Left renal pelvis (tissue), 4 donors: ENCODE measurements at places on chromosomes 7 and 10.

- DNase-seq, result no peak
Measured at GRCh38 chr10:122984708-122985107, 4.5 kb downstream of the PSTK start.

- no peak for DNase-seq
Measured at GRCh38 chr10:88392222-88392621, 190.9 kb downstream of the RNLS start.

DNA sequence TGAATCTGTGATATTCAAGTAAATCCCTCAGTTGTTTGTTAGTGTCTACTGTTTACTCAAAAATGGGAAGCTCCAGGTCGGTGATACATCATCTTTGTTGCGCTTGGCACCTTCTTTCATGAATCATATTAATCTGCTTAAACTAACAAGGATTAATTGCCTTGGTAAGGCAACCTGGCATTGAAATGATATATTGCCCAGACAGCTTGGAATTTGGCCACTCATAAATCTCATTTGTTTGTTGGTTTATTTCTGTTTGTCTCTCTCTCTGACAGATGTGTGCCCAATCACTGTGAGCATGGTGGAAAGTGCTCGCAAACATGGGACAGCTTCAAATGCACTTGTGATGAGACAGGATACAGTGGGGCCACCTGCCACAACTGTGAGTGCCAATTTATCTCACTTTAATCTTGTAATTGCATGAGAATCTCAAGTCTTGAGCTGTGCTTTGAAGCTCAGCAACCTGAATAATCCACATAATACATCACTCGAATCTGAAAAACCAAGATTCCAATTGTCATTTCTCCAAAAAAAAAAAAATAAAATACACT, 1104.8 kb upstream of the C7orf33 start:
- no peak for DNase-seq

DNA sequence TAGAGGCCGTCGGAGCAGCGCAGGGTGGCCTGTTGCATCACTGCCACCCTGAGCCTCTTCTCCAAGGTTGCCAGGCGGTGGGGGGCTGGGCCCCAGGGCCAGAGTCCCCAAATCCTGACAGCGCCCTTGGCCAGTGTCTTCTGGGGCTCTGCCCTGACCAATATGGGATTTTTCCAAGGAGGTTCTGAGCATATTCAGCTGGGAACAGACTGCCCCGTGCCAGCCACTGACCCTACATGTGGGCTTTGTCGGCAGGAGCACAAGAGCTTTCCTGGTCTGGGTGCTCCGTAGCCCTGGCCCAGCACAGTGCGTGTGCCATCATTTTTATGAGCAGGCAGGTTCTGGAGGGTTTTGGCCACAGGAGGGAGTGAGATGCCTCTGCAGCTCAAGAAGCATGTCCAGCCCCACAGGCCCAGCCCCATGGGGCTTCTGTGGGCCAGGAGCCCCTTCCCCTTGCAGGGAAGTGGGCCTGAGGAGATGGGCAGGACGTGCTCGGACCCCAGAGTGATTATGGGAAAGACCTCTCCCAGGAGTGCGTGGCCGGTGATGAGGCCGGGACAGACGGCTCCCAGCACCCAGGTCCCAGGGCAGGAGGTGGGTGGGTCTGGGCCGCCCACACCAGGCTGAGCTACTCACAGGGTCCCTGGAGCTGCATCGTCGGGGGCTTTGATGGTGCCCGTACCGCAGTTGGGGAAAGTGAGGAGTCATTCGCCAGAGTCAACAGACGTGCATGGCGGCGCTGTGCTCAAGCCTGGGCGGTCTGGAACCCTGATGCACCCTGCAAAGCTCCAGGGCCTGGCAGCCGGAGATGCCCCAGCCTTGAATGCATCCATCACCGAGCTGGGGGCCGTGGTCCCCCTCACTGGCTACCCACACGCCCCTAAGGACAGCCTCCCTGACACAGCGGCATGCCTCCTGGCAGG, 66.6 kb downstream of the PWWP2B start:
- DNase-seq, result no peak

- DNase-seq, result no peak
Measured at GRCh38 chr7:129136887-129137642, 7.4 kb upstream of the TSPAN33 start.

DNA sequence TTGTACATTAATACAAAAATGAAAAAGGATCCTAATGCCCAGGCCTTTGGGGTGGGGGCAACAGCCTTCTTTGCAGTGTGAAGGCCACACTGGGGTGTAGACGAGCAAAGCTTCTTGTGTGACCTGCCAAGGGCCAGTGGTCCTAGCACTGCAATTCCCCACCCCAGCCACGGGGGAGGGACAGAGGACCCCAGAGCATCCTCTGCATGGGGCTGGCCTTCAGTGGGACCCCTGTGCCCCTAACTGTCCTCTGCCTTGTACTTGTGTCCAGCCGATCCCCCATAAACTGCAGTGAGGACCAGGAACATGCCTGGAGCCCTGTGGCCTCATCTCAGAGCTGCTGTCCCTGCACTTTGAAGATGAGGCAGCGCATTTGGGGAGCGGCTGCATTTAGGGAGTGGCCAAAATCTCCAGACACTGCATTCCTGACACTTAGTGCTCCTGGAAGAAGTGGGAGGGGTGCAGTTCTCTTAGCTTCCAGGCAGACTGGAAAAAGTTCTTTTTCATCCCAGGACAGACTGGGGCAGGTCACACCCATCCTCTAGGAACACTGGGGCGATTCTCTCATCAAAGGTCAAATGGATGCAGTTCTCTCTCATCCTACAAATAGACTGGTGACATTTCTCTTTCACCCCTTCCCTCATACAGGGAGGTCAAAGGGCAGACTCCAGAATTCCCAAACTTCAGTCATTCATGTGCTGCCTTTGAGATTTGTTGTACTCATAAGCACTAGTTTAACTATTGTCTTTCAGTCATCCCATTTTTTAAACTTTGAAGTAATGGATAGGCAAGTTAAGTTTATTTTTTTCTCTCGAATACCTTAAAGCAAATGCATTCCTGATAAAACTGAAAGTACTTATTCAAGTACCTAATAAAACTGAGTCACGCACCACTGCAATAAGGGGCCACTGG, 922 bp upstream of the MYO1G start:
- no peak for DNase-seq

DNA sequence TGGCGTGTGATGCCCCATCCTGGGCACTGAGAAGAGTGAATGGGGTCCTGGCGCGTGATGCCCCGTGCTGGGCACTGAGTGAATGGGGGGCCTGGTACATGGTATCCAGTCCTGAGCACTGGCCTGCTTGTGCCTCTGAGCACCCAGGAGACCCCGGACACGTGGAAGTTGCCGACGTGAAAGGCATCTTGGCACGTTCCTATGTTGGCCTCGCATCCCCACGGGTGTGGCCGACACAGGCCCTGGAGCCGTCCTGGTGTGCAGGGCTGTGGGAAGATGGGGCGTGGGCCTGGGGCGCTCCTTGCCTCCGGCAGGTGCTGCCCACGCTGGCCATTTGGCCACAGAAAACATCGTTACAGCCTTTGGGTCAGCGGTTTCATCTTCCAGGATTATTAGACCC, 35.5 kb downstream of the CFAP46 start:
- DNase-seq, result no peak

GRCh38 chr7:108452707-108453106, 3.5 kb downstream of the NRCAM start:
- DNase-seq, result no peak

DNA sequence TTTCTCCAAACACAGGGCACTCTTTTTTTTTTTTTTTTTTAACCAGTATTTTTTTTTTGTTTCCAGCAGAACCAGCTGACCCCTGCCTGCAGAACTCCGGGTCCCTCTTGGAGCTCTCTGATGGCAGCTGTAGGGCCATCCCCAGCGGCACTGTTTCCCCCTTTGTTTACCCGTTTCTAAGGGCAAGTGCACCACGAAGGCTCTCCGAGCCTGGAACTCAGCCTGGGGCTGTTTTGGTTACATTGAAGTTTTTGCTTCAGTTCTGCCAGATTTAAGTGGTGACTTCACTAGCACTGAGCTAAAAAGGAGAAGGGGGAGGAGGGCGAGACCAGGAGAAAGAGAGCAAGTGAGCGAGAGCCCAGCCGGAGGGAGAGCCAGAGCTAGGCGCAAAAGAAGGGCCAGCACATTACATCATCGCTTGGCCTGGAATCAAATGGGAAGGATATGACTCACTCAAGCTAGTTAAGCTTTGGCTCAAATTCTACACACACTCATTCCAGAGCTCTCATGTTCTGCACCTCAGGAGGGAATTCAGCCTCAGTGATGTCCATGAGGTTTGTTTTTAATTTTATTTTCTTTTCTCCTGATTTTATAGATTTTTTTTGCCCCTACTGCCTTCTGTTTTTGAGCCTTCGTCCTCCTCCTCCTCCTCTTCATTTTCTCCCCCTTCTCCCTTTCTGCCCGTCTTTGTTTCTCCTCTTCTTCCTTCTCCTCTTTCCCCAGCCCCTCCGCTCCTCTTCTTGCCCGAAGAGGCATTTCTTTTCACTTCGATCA, 272.3 kb downstream of the TRIL start:
- peak; percentile 91 for DNase-seq

DNA sequence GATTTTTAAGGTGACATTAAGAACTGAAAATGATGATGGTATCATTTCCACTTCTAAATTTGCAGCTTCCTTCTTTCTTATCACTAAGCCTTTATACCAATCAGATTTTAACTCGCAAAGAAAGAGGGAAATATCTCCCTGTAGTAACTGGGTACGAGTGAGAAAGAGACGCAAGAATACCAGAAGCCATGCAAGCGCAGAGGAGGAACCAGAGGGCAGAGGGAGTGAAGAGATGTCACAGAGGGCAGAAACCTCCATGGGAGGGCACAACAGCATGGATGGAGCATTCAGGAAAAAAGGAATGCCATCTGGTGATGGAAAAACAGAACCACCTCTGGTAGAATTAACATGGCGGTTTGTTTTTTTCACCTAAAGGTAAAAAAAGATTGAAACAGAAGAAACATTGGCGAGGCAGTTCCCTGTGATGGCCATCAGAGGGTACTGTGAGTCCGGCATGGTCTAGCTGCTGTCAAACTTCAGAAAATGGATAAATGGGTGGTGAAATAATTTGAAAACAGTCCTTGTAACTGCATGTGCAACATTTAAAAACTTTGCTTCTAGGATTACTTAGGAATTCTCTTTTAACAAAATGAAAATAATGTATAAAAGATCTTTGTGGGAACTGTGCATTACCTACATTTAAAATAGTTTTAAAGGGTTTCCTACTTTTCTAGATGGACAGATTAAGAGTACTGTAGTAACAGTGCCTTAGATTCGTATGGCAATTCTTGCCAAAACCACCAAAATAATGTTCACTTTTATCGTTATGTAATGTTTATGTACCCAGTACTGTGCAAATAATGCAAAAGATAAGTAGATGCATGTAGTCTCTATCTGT, 91.8 kb downstream of the ARHGAP12 start:
- no peak for DNase-seq

GRCh38 chr10:122498521-122498920, 37.2 kb downstream of the HTRA1 start:
- no peak for DNase-seq

- no peak for DNase-seq
Measured at GRCh38 chr7:157566631-157567006, 229.8 kb downstream of the DNAJB6 start.

GRCh38 chr10:2744547-2745200, 322.7 kb upstream of the PFKP start:
- peak; percentile 25 for DNase-seq

GRCh38 chr7:17402628-17403278, 104.3 kb downstream of the AHR start:
- no peak for DNase-seq

DNA sequence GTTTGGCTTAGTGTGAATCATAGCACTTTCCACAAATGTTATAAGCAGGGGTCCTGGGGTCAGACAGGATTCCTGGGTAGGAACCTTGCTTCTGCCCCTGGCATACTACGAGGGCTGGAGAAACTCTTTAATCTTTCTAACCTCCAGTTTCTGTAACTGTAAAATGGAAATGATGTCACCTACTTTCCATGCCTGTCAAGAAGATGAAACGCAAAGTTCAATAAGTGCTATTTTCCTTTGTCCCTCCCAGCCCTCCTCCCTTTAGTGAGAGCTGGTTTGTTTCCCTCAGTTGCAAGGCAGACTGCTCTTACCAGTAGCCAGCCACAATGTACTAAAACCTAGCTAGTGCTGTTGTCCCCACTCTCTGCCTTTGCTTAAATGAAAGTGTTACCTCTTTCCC, 117.1 kb upstream of the HPS1 start:
- no peak for DNase-seq

DNA sequence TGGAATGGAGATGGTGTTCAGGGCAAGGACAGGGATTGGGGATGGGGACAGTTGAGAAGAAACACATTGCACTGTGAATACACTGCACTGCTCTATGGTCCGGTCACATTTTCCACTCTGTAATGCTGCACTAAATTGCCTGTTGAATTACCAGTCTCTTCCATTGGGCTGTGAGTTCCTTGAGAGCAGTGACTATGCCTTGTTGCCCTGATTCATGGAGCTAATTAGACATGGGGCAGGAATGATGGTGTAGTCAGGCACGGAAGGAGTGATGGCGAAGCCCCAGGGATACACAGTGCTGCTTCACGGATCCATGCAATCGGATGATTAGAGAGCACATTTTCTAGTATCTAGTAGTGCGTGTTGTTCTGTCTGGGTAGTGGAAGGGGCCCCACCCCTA, 25.4 kb upstream of the GPAM start:
- no peak for DNase-seq

GRCh38 chr10:128744092-128744491, 617.9 kb upstream of the MKI67 start:
- DNase-seq, result no peak

DNA sequence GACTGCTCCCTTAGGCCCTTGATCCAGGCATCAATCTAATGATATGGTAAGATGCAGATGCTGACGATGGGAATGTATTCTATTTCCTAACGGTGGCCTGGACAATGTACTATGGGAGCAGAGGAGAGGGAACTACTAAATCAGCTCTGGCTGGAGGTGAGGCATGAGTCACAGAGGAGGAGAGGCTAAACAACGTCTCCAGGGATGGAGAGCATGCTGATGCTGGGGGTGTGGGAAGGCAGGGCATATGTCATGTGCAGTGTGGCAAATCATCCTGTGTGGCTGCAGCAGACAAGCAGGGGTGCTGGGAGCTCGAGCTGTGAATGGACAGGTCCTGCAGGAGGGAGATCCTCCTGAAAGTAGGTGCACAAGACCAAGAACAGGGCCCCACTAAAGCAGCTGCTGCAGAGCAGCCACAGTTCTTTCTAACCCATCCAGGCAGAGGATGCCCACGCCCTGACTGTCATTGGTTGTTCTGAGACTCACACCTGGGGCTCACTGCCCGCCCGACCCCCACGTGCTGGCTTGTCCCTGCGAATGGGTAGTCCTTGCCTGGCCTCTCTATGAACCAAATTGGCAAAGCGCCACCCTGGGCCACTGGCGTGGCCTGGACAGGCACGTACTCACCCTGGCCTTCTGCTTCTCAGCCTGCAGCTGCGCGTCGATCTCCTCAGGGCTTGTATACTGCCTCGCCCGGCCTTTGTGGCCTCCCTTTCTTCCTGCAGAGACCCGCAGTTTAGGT, 4.0 kb downstream of the PDAP1 start:
- no peak for DNase-seq

DNA sequence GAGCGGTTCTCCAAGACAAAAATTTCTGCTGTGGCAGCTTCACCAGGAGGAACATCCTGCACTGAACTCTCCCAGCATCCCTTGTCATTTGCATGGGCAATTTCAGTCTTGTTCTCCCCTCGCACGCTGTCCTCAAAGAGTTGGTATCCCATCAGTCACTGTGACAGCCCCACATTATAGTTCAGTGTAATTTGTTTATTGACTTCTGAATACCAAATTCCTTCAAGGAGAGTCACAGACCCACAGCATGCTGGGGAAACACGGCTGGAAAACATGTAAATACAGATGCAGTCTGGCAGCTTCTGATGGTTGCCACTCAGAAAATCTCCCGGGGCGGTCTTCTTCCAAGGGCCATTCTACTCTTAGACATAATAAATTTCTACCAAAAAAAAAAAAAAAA, 151.0 kb upstream of the NEBL start:
- no peak for DNase-seq
